ENCODE measurements at places on chromosomes 7 and 10.

DNA sequence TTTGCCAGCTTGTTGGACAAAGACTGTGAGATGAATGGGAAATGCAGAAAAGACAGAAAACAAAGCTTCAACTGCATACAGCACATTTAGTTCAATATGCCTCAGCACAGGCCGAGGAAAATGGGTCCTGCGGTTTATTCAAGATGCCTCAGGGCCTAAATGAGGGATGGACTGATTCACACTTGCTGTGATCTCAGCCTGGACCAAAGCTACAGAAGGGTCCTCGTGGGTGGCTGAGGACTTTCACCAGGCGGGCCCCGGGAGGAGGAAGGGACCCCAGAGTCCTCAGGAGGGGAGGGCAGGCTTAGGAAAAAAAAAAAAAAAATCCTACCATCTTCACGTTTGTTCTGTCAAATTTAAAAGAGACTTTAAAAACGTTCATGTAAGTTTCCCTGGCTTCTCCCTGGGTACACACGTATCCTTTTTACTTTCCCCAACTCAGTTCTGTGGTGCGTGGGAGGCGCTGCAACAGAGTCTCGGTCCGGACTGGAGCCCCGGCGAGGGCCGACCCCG, 624 bp upstream of the ZNF783 start:
- no peak for DNase-seq

DNA sequence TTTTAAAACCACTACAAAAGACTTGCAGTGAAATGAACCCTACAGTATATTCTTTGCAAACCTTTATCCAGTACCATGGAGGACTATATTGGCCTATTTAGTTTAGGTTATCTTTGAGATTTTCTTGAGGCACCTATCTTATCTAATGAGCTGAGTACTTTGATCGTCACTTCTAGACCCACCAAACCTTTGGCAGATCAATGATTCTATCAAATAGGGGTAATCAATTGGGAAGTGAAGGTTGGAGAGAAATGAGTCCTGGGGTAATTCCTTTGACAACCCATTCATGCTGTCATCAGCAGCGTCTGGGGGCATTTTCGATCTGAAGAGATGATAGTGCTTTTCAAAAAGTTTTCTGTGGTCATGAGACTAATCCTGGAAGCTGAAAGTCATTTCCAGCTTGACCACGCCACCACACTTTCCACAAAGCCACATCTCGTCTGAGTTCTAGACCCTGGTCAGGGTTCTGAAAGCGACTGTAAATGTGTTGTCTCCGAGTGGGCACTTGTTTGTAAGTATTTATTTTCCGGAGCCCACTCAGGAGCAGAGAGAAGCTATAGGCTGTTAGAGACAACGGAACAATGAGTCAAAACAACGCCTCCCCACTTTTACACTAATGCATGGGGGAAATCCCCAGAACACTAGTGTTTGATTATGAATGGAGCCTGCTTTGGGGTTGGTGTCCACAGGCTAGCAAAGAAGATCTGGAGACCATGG, 4.8 kb downstream of the EGR2 start:
- no peak for DNase-seq

DNA sequence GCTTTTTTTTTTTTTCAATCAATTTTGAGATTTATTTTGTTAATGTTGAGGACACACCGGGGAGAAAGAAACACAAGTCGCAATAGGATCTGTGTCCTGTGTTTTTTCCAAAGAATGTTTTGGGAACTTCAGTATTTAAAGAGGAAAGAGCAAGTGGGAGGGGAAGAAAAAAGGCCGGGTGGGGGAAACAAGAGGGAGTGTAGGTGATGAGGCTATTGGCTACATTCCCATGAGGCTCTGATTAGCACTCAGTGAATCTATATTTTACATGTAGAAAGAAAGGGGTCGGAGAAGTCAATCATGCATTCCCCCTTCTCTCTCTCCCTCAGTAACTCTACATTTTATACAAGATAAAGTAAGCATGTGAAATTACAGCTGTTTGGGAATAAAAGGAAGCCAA, 4.1 kb downstream of the ZNF680 start:
- no peak for DNase-seq

GRCh38 chr10:112217386-112218035, 33.9 kb upstream of the GPAM start:
- DNase-seq, result no peak

GRCh38 chr7:24715661-24716479, 41.4 kb downstream of the GSDME start:
- DNase-seq, result no peak

DNA sequence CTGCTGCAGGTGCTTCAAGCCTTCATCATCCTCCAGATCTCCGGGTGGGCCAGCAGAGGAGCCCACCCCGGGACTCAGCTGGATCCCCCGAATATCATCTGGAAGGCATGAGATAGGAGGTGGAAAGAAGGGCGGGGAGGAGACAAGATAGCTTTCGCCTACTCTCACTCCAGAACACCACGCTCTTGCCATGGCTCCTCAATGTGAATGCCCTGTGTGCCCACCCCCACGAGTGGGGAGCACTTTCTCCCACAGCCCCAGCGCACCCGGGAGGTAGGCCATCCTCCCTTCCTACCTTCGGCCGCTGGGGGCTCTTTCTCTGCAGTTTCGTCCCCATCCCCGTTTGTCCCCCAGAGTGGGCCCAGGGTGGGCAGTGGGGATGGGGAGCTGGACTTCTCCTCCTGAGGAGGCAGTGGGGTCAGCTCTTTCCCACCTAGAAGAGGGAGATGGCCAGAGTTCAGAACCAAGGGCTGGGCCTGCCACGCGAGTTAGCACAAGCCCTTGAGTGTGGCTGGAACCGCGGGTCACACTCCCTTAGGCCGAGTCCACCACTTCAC, 8.9 kb downstream of the GIGYF1 start:
- no peak for DNase-seq

GRCh38 chr10:46070749-46071148, 24.7 kb upstream of the MSMB start:
- no peak for DNase-seq

DNA sequence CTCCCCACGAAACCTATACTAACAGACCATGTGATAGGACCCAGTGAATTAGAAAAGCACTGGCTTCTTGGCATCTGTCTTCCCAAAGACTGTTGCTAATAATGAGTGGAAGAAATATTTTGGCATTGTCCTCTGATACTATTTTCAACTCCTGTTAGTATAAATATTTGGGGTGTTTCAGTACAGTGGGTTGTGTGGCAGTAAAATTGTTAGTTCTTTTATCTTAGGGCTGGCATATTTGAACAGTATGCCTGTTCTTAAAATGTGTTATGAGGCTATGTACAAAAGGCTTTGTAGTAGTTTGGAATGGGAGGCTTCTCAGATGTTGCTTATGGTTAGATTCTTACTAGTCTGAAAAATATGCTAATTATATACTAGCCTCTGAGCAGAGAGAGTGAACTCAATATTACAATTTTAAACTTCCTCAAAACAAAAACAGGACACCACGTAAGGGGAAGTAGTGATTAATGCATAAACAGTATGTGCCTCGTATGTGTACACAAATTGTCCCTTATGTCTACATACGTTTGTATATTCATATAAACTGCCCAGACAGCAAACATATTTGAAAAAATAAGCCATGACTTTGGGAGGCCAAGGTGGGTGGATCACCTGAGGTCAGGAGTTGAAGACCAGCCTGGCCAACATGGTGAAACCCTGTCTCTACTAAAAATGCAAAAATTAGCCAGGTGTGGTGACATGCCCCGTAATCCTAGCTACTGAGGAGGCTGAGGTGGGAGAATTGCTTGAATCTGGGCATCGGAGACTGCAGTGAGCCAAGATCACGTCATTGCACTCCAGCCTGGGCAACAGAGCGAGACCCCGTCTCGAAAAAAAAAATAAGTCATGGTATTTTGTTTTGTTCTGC, 115.4 kb downstream of the ARID5B start:
- DNase-seq, result no peak

All from NCI-H446 (cell line).